NCI-H2227 treated with DMSO at 0.1 percent for 48 hours (cell line): ENCODE measurements at places on chromosomes 1 and 21.

- DNase-seq: no peak
Observed at GRCh38 chr1:3274972-3275371, 179.5 kb upstream of the ARHGEF16 start.

DNA sequence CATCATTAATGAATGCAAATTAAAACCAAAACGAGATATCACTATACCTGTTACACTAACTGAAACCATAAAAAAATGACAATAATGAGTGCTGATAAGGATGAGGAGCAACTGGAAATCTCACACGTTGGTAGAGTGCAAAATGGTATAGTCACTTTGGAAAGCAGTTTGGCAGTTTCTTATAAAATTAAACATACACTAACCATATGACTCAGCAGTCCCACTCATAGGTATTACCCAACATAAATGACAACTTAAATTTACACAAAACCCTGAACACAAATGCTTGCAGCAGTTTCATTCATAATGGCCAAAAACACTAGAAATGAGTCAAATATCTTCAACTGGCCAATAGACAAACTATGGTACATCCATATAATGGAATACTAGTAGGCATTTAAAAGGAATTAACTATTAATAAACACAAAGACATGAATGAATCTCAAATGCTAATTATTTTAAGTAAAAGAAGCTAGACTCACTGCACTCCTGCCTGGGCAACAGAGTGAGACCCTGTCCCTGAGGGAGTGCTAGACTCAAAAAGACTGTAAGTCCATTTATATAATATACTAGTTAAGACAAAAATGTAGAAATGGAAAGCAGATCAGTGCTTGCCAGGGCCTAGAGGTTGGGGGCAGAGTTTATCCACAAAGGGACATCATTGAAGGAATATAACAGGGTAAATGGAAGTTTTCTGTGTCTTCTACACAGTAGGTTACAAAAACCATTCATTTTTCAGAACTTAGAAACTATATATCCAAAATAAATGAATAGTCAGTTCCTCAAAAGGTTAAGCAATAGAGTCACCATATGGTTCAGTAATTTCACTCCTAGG lies 77.4 kb downstream of the EIF4G3 start:
- no peak for DNase-seq

DNA sequence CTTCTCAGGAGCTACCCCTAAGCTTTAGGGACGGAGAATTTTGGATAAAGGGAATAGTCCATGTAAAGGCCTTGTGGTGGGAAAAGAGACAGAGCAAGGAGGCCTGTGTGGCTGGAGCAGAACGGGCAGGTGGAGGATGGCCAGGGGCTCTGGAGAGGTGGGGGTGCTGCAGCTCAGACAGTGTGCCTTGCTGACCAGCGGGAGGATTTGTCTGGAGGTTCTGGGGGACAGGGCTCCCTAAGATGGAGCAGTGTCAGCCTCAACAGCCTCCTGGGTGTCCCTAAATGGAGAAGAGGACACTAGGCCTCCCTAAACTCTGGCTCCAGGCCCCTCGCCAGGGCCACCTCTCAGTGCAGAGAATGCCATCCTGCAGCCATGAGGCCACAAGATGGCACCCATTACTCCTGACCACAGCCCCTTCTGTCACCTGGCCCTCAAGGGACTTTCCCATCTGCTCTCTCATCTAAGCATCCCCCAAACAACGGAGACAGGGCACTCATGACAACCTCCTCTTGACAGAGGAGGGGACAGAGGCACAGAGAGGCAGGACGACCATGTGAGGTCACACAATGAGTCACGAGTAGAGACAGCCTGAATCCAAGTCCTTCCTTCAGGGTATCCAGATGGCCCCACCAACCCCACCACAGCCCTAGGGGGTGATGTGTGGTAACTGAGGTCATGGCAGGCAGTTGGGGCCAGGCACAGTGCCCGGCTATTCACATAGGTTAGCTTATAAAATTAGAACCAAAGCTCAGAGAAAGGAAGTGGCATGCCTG lies 94.7 kb downstream of the DMRTB1 start:
- no peak for DNase-seq

- no peak for DNase-seq
Observed at GRCh38 chr1:151570819-151571218, 30.7 kb downstream of the TUFT1 start.

DNA sequence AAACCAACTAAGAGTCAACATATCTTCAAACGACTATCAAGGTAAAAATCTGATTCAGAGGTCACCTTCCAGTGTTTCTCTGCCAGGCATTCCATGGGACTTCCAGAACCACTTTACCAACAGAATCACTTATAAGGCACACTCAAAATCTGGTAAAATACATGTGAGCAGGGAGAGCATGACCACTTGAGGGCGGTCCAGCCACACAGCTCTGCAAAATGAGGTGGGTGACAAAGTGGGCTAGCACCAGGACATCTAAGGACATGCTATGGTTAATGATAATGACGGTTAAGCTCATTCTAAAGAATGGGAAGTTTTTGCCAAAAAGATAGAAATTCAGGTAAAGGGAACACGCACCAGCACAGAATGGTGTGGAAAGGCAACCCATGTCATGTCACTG lies 24.5 kb upstream of the GLIS1 start:
- DNase-seq: no peak

DNA sequence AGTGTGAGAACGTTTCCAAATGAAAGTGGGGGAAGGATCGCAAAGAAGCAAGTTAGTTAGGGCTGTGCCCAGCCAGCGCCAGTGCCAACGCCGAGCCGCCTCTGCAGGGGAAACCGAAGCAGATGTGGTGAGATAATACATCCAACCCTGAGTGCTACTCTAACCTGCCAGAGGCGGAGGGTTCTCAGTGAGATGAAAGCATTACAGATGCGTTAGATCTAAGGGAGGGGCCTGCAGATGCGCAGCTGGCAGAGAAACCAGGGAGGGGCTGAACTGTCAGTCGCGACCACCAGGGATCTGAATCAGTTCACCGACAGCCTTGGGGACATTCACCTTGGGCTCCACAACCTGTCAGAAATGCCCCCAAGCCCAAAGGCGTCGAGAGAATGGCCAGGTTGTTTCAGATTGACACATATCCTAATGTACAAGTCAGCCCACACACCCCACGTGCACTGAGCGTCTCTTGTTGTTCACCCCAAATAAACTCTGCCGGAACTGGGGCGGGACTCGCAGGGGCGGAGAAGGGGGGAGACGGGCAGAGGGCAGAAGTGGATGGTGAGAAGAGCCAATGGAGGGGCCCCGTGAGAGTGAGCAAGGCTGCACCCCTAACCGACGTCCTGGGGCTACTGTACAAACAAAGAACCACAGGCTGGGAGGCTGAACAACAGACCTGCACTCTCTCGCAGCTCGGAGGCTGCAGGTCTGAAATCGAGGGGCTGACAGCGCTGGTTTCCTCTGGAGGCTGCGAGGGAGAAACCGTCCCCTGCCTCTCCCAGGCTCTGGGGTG lies 8.7 kb upstream of the UMODL1 start:
- DNase-seq: peak; percentile 14

DNA sequence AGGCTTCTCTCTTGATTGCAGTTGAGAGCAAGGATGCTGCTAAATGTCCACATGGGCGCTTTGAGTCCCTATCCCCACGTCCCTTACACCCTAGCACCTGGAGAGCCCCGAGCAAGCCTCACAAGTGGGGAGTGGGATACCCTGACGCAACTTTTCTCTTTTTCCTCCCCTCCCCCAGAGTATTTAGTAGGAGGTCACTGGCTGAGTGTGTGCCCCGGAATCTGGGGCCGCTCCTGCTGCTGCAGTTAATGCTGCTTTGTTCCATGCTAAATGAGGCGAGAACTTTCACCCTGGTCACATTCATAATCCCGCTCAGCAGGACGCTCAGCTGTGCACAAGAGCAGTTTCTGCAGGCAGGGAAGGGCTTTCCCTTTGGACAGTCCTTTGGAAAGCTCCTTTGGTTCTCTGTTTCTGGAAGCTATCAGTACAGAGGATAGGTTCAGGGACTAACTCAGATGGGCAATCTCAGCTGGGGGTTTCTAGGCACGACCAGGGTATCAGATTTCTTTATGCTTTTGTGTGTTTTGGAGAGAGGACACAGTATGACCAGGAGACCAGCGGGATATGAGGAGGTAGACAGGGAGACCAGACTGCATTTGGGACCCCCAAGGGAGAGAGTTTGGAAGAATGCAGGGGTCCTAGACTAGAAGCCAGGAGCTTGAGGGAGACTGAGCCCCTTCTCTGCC lies 75.9 kb downstream of the NOS1AP start:
- peak; percentile 14 for DNase-seq

DNA sequence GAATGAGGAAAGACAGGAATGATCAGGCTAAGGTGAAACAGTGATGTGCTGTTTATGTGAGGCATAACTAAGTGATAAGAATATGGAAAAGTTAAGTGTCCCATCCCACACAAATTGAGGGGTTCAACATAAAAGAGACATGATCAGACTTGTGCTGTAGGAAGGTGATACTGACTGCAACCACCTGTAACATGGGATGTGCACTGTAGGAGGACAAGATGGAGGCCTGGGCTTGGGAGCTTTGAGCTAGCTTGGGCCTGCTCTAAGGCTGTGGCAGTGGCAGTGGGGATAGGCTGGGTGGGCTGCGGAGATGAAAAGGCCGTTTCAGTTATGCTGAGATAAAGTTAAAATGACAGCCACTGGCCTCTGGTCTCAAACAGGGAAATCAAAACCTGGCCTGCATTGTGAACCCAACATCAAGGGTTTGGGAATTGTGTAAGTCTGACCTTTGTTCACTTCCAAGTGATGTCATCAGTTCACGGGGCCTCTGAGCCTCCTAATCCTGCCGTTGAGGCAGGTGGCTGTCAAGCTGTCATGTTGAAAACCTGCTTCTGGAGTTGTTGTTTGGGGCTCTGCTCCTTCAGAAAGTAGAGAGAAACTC lies 61.2 kb upstream of the TENT5C start:
- no peak for DNase-seq

- DNase-seq: no peak
Observed at GRCh38 chr1:67889466-67889865, 56.2 kb upstream of the GNG12 start.

- DNase-seq: peak; percentile 71
Observed at GRCh38 chr21:36135391-36136102, 668 bp downstream of the CBR3 start.

- DNase-seq: no peak
Observed at GRCh38 chr1:203289982-203290260, 15.4 kb upstream of the BTG2 start.

GRCh38 chr1:26353210-26353859 lies 595 bp downstream of the CRYBG2 start:
- no peak for DNase-seq

GRCh38 chr1:45887156-45887842 lies 83.9 kb downstream of the MAST2 start:
- DNase-seq: no peak

GRCh38 chr1:88741413-88741812 lies 57.3 kb downstream of the PKN2 start:
- no peak for DNase-seq

DNA sequence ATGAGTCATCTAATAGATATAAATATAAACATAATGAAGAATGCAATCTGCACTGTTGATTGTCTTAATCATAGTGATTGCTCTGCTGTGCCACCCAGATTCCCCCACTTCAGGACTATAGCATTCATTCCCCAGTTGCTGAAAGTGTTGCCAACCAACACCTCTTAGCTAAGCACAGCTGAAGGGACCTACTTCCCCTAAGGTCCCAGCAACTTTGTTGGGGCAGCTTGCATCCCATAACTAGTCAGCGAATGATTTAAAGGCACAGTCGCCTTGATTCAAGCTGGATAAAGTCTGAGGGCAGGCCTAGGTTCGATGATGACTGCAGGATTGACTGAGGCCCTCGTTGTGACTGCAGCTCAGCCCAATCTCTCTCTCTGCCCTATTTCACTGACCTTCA lies 14.3 kb upstream of the RGS1 start:
- DNase-seq: no peak

DNA sequence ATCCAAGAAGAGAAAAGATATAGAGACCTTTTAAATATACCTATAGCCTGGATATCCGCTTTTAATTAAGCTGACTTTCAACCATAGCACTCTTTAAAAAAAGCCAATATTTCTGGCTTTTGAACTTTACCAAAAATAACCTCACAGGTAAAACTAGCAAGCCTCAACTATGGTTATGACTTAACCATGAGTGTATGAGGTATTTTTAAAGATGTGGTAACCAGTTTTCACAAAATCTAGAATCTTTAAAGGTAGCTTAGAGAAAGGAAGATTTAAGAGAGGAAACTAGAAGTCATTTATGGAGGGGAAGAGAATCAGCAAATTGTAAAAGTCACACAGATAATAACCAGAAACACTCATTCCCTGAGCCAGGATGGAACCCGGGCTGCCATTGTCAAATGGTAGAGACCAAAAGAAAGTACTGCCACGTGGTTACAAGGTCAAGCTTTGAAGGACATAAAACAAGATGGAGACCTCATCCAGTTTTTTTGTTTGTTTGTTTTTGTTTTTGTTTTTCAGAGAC lies 288.4 kb upstream of the RGS18 start:
- DNase-seq: no peak

DNA sequence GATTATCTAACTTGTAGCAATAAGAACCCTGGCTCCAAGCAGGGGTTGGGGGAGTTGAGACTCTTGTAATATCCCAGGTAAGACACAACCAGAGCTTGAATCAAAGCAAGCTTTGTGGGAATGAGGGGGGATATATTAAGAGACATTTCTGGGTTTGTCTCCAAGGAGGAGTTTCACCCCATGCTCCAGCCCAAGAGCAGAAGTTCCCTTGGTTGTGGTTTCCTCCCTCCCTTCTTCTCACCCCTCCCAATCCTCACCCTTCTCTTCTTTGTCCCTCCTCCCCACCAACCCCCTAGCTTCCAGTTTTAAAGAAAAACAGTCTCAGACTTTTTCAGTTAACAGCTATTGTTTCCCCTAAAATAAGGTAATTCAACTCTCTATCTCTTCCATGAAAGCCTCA lies 11.9 kb downstream of the TRAF3IP3 start:
- DNase-seq: no peak

DNA sequence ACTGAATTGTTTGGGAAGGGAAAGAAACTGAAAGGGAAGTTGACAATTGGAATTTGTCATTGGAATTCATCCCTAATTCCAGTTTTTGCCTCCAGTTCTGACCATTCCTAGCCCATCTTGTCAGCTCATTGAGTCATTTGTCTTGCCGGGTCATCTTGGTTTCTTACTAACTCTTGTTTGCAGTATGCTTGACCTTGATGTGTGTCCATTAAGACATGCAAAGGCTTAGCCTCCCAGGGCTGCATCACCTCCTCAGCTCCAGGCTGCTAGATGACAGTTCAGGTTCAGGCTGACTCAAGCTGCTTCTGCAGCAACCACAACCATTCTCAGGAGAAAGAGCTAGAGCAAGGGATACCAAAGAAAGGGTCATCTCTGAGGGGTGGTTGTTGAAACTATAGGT lies 151.3 kb upstream of the PTGFR start:
- no peak for DNase-seq

GRCh38 chr1:241453732-241454131 lies 65.8 kb downstream of the FH start:
- DNase-seq: no peak

GRCh38 chr1:67097305-67097704 lies 37.5 kb downstream of the C1orf141 start:
- DNase-seq: no peak

GRCh38 chr1:51961954-51962353 lies 28.5 kb downstream of the RAB3B start:
- DNase-seq: no peak

GRCh38 chr1:100217834-100218233 lies 31.8 kb downstream of the DBT start:
- no peak for DNase-seq

- DNase-seq: no peak
Observed at GRCh38 chr1:98277118-98277517, 356.3 kb upstream of the DPYD start.

- no peak for DNase-seq
Observed at GRCh38 chr1:222275001-222275728, 272.7 kb downstream of the HHIPL2 start.

GRCh38 chr1:206935491-206936067 lies 10.7 kb downstream of the PIGR start:
- no peak for DNase-seq
